Heart left ventricle (tissue), 16 donors: ENCODE measurements at places on chromosomes 16 and 17. TPM values are rescaled to one million over a fixed set of nuclear protein-coding genes. Genes with fewer than 3 reads are reported as not detected.

CCL7 gene
- not detected for total RNA-seq

DLX4 gene
- total RNA-seq, result not detected

DNAI2 gene
- total RNA-seq, result not detected

KRTAP4-6 gene
- total RNA-seq, result not detected

KRTAP3-1 gene
- total RNA-seq, result not detected

CDRT15L2 gene
- not detected for total RNA-seq

ZNF286A gene
- 13.3 TPM for total RNA-seq
